RWPE2 (cell line): ENCODE measurements at places on chromosomes 12 and 14.
A peak's percentile ranks its signal among the peaks of the same experiment; 100 is the strongest.

- no peak for DNase-seq
- no peaks in the 10 kb centered on the region for H3K27me3 ChIP-seq
- H3K4me3 ChIP-seq = no peak overlapping the region
- H3K27ac ChIP-seq = no peak overlapping the region
- no peaks in the 10 kb centered on the region for H3K4me1 ChIP-seq
Observed at GRCh38 chr12:75960954-75961661, 70.5 kb downstream of the PHLDA1 start.

- H3K4me1 ChIP-seq = no peaks in the 10 kb centered on the region
- no peak overlapping the region for H3K27ac ChIP-seq
- H3K27me3 ChIP-seq = peaks cover 3% of the 10 kb centered on the region
- H3K4me3 ChIP-seq = no peak overlapping the region
- no peak for DNase-seq
Observed at GRCh38 chr14:20711685-20712084, 23.1 kb downstream of the ANG start.

DNA sequence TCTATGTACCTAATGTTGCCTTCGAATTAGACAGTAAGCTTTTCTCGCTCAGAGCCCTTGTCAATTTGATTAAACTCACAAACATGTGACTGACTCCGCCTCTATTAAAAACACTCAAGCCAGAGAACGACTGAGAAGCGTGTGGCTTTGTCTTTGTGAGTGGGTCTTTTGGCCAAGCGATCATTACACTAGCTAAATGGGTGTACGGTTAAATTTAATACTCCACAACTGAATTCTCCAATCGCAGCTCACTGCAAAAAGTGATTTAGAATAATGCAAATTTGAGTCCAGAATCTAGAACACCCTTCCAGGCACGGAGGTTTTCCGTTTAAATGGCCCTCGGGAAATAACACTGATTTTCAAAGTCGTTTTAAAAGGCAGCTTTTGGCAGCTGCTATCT lies 253.7 kb downstream of the EFCAB11 start:
- H3K4me3 ChIP-seq = no peak overlapping the region
- H3K27ac ChIP-seq = no peak overlapping the region
- H3K36me3 ChIP-seq = no peaks in the 10 kb centered on the region
- H3K27me3 ChIP-seq = no peaks in the 10 kb centered on the region
- DNase-seq = no peak

DNA sequence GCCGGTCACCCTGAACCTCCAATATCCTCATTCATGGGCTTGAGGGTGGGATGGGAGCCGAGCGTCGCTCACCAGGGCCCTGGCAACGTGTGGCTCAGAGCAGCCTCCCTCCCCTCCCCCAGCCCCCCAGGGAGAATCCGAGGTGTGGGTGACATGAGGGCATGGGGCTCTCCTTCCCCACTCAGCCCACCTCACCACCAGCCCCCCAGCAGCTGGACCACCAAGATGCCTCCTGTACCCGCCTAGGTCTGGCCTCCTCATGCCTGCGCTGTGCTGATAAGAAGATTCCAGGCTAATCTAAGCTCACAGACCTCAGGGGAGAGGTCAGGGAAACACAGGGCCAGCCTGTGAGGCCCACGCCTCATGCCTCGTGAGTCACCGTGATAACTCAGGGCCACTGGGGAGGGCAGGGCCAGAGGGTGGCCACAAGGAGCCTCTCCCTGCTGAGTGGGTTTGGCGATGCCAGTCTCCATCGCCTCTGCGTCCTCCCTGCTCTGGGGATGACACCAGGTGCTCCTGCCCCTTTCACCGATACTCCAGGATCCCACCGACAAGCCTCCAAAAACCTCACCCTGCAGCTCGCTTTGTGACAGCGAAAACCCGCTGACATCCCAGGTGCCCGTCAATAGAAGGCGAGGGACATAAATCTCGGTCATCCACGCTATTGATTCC lies 56.9 kb downstream of the TESC start:
- no peaks in the 10 kb centered on the region for H3K4me1 ChIP-seq
- no peak overlapping the region for H3K27ac ChIP-seq
- no peak overlapping the region for H3K4me3 ChIP-seq
- H3K36me3 ChIP-seq = no peaks in the 10 kb centered on the region

DNA sequence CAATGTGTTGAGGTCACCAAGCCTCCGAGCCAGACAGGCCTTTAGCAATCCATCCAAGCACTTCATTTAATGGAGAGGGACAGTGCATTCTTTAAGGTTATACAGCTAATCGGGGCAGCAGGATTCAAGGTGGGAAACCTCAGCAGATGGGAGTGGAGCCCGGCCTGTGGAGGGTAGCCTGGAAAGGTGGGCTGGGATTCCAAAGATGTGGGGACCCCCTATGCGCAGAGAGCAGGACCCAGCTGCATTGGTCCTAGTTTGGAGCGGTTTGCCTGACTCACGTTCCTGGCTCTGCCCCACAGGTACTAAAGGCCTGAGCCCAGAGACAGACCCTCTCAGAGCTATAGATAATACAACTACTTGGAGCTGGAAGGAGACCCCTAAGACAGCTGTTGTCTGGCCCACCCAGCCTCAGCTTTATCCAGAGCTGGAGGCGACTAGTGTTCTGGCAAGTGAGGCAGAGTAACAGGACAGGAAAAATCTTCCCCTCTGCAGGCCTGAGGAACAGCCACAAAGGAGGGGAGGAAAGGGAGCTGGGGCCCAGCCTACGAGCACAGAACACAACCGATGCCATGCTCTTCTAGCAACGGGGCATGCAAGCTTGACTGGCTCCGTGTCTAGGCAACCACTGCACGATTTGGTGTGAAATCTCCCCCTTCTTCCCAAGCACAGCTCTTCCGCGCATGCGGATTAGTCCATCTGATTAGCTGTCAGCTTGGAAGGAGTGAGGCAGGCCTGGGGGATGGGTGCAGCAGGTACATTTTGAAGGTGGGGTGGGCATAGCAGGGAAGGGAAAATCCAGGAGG lies 1.1 kb upstream of the MYH7 start:
- no peak overlapping the region for H3K4me3 ChIP-seq
- H3K4me1 ChIP-seq = no peaks in the 10 kb centered on the region
- no peak overlapping the region for H3K27ac ChIP-seq
- H3K27me3 ChIP-seq = no peaks in the 10 kb centered on the region
- no peak for DNase-seq

- H3K4me3 ChIP-seq = no peak overlapping the region
- DNase-seq = no peak
- no peaks in the 10 kb centered on the region for H3K27me3 ChIP-seq
- no peaks in the 10 kb centered on the region for H3K36me3 ChIP-seq
- no peak overlapping the region for H3K27ac ChIP-seq
- no peaks in the 10 kb centered on the region for H3K4me1 ChIP-seq
Observed at GRCh38 chr14:77063571-77064171, 34.4 kb upstream of the CIPC start.

DNA sequence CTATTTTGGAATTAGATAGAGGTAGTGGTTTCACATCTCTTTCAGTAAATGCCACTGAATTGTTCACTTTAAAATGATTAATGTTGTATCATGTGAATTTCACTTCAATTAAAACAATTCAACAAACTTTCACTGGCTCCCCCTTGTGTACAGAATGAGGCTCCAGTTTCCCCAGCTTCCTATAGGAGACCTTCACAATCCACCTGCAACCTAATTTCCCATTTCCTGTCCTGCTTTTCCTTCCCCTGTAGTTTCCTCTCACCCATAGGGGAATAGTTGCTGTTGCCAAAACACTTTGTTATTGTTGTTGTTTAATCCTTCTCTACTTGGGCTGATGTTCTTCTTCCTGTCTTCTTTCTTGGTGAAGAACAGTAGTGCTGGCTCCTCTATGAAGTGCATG lies 59.8 kb downstream of the NPAS3 start:
- H3K27me3 ChIP-seq = peaks cover 8% of the 10 kb centered on the region
- H3K4me1 ChIP-seq = no peaks in the 10 kb centered on the region
- no peaks in the 10 kb centered on the region for H3K36me3 ChIP-seq
- no peak for DNase-seq

DNA sequence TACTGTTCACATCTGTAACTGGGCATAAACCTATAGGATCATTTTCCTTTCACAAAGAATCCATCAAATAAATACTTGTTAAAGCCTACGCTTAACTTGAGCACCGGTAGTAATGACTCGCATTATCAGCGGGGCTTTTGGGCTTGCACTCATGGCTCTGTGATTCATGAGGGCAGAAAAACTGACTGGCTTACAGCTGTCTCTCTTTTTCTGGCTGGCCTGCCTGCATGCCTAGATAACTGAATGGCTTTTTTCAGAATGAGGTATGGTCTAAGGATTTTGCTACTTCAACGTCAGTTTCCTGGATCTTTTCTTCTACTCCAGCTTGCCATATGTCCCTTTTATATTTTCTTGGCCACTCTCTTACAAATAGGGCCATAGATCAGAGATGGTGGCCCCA lies 531.1 kb downstream of the NRXN3 start:
- no peaks in the 10 kb centered on the region for H3K36me3 ChIP-seq
- H3K27me3 ChIP-seq = peaks cover 6% of the 10 kb centered on the region
- no peak overlapping the region for H3K27ac ChIP-seq
- no peak overlapping the region for H3K4me3 ChIP-seq
- DNase-seq = no peak
- no peaks in the 10 kb centered on the region for H3K4me1 ChIP-seq

DNA sequence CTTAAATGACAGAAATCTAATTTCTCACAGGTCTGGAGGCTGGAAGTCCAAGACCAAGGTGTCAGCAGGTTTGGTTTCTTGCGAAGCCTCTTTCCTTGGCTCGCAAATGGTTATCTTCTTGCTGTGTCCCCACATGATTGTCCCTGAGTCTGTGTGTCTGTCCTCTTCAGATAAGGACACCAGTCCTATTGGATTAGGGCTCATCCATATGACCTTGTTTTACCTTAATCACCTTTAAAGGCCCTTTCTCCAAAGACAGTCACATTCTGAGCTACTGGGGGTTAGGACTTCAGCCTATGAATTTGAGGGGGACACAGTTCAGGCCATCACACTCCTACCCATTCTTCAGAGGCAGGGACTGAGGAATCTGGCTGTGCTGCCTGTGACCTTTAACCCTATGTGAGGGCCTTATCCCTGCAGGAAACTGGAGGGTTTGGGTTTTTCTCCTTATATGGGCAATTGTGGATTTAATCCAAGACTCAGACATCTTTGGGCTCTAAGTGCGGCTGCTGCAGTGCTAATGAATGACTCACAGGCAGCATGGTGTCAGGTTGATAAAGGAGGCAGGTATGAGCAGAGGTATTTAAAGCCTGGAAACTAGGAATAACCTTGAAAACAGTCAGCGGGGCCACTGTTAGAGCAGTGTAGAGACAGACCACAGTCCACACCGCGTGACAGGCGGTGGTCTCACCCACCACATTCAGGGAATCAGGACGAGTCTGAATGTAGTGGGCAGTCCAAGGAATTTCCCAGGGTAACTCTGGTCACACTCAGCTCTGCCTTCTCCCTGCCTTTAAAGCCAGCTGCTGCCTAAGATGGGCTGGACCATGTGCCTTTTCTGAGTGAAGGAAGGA lies 10.2 kb downstream of the TPCN1 start:
- peaks cover 10% of the 10 kb centered on the region for H3K4me1 ChIP-seq
- peak overlapping the region; percentile 77 for H3K27ac ChIP-seq
- peaks cover 82% of the 10 kb centered on the region for H3K36me3 ChIP-seq
- H3K27me3 ChIP-seq = no peaks in the 10 kb centered on the region
- no peak overlapping the region for H3K4me3 ChIP-seq

GRCh38 chr12:10721651-10722501 lies 1.2 kb downstream of the YBX3 start:
- peak overlapping the region; percentile 89 for H3K27ac ChIP-seq
- peaks cover 20% of the 10 kb centered on the region; the same call in 1 of the 2 replicates for H3K36me3 ChIP-seq
- DNase-seq = peak; percentile 78

GRCh38 chr12:12387501-12387900 lies 30.6 kb downstream of the BORCS5 start:
- H3K27me3 ChIP-seq = no peaks in the 10 kb centered on the region
- no peak overlapping the region for H3K4me3 ChIP-seq
- H3K4me1 ChIP-seq = peaks cover 7% of the 10 kb centered on the region
- H3K36me3 ChIP-seq = no peaks in the 10 kb centered on the region
- H3K27ac ChIP-seq = no peak overlapping the region
- no peak for DNase-seq

- peaks cover 29% of the 10 kb centered on the region for H3K36me3 ChIP-seq
- no peak overlapping the region for H3K27ac ChIP-seq
- H3K4me1 ChIP-seq = no peaks in the 10 kb centered on the region
- H3K27me3 ChIP-seq = no peaks in the 10 kb centered on the region
Observed at GRCh38 chr12:66119870-66120241, 10.7 kb downstream of the LLPH start.

- DNase-seq = no peak
- H3K4me1 ChIP-seq = peaks cover 23% of the 10 kb centered on the region
- H3K27me3 ChIP-seq = no peaks in the 10 kb centered on the region
- no peak overlapping the region for H3K4me3 ChIP-seq
- no peaks in the 10 kb centered on the region for H3K36me3 ChIP-seq
Observed at GRCh38 chr12:52392465-52393007, 7.1 kb upstream of the KRT84 start.

- no peaks in the 10 kb centered on the region for H3K27me3 ChIP-seq
- H3K36me3 ChIP-seq = no peaks in the 10 kb centered on the region
- peaks cover 20% of the 10 kb centered on the region for H3K4me1 ChIP-seq
- no peak for DNase-seq
- H3K27ac ChIP-seq = peak overlapping the region; percentile 79
Observed at GRCh38 chr14:22807432-22808087, 7.7 kb downstream of the SLC7A7 start.

DNA sequence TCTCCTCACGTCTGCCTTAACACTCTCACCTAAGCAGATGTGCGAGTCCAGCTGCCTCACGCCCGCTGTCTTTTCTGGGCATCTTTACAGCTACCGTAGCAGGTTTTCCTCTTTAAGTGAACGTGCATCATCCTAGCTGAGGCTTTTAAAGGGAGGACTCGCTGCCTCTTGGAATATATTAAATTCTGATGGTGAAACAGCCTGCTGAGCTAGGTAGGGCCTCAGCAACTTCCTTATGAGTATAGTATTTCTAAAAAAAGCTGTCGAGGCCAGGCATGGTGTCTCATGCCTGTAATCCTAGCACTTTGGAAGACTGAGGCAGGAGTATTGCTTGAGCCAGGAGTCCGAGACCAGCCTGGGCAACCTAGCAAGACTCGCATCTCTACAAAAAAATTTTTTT lies 32.2 kb downstream of the TESC start:
- no peaks in the 10 kb centered on the region for H3K36me3 ChIP-seq
- peaks cover 5% of the 10 kb centered on the region for H3K27me3 ChIP-seq
- no peaks in the 10 kb centered on the region for H3K4me1 ChIP-seq
- no peak overlapping the region for H3K4me3 ChIP-seq

DNA sequence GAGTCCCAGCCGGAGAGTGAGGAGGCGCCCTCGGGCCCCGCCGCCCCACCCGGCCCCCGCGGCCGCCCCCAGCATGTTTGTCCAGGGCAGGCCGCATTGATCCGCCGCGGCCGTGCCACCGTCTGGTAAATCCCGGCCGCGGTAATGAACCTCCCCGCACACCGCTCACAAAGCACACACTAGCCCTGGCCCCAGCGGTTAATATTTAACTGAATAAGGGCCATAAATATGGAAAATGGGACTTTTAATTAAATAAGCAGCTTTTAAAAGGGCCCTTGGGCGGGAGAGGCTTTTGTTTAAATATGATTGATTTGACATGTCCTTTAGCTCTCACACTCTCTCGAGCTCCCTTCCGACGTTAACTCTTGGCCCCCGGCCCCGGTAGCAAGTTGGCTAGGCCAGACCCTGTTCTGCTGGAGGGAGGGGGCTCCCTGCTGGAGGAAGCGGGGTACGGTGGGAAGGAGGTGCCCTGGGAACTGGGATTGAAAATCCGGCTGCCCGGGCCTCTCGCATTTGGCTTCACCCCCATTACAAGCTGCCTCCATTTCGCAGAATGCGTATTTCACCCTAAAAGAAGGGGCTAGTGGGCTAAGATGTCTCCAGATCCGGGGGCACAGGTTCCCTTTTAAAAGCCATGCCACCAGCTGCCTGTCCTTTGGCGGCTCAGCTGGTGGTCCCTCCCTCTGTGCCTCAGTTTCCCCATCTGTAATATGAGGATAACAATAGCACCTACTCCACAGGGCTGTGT lies 199.8 kb downstream of the RBM19 start:
- H3K27me3 ChIP-seq = peaks cover 22% of the 10 kb centered on the region
- H3K4me1 ChIP-seq = no peaks in the 10 kb centered on the region
- H3K36me3 ChIP-seq = no peaks in the 10 kb centered on the region
- no peak overlapping the region for H3K4me3 ChIP-seq
